ENCODE measurements at places on chromosomes 1 and 21.

- no peak for DNase-seq
Measured at GRCh38 chr1:53697721-53698383, 41.1 kb downstream of the GLIS1 start.

DNA sequence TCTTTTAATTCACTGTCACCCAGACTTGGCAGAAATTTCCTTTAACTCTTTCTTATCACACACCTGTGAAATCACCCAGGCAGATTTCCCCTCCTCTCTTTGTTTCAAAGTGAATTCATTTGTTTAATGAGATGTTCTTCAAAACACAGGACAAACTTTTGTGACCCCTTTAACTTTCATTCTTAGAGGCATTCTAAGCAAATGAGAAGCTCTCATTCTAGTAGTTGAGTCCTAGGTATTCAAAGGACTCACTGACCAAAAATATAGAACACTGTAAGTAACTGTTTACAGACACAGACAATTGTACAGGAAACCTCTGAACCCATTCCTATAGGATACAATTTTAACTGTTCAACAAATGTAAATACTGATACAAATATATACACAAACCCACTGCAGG, 16.9 kb downstream of the LRRC8C start:
- no peak for DNase-seq

DNA sequence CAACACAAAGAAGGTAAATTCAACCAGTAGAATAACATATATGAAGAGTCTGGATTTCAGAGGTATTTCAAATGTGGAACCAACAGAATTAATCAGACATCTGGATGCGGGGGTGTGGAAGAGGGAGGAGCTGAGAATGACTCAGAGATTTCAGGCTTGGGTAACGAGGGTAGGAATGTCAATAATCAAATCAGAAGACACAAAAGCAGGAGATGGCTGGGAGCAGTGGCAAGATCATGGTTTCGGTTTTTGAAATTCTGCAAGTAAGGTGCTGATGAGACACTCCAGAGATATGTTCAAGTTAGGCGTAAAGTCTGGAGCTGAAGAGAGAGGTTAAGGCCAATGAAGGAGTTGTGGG, 64.0 kb downstream of the PLPPR5 start:
- no peak for DNase-seq

DNA sequence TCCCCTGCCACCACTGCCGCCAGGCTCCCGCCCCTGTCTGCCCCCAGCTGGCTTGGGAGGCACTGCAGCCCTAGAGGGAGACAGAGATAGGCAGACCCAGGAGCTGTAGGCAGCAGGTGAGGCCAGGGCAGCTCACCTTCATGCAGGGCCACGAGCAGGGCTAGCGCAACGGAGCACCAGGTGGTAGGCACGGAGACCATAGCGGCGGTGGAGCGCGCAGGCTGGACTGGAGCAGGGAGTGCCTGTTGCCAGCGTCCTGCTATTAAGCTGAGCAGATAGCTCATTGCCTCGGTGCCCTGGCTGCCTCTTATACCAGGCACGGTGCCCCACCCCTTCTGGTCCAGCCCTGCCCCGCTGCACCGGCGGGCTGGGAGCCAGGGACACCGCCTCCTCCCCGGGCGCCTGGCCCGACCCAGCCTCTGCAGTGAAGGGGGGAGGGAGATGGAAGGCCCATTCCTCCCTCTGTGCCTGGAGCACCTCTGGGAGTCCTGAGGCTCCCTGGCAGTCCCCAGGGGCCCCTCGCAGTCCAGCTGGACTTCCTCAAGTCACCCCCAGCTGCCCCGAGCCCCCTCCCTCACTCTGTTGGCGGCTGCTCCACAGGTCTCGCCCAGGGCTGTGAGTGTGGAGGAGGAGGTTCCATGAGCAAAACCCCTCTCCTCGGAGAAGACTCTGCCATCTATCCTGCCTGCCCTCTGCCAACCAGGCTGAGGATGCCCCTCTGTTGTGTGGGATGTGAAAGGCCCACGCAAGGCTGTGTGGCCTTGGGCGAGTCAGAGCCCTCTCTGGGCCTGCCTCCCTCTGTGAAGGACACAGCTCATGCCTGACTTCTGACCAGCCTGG, at the start of gene EDN2:
Gene EDN2 (minus strand): TSS at position 282 of the 840 bp plus-strand sequence. CDS start 82 bp downstream, at position 200.
- no peak for DNase-seq

GRCh38 chr1:207666342-207666741, 21.4 kb downstream of the CR1L start:
- DNase-seq, result no peak

- no peak for DNase-seq
Measured at GRCh38 chr1:212147581-212148033, 112.1 kb downstream of the DTL start.

- no peak for DNase-seq
Measured at GRCh38 chr1:15758953-15759661, 512 bp downstream of the FBLIM1 start.

DNA sequence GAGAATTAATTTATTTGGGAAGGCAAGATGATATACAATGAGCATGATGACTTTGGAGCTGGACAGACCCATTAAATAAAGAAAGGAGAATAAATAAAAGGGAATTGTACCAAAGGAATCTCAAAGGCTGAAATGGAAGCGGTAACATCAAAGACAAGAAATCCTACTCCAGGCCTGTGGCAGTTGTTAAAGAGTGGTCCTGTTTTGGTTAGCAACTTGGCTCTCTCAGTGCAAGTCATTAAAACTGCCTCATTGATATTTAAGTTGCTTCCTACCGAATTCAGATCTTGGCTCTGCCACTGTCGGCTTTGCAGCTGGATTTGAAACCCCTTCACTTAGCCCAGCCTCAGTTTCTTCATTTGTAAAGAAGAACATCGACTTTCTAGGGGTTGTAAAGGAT, 10.1 kb downstream of the TGFB2 start:
- no peak for DNase-seq

GRCh38 chr1:54475946-54476516, 69.8 kb upstream of the SSBP3 start:
- no peak for DNase-seq

- DNase-seq, result no peak
Measured at GRCh38 chr1:60171801-60172200, 98.2 kb upstream of the C1orf87 start.

- DNase-seq, result no peak
Measured at GRCh38 chr1:193626695-193627094, 440.3 kb upstream of the B3GALT2 start.

- DNase-seq, result no peak
Measured at GRCh38 chr1:236275586-236275985, 6.2 kb downstream of the ERO1B start.

GRCh38 chr1:101996825-101997465, at the start of gene OLFM3:
Gene OLFM3 (minus strand): TSS chr1:101996926.
- peak; percentile 1 for DNase-seq

GRCh38 chr1:191049781-191050180, 572.1 kb upstream of the BRINP3 start:
- DNase-seq, result no peak

GRCh38 chr1:88462488-88463261, 221.4 kb upstream of the PKN2 start:
- no peak for DNase-seq

GRCh38 chr21:44899768-44900558, 20.7 kb downstream of the ITGB2 start:
- DNase-seq, result no peak

- DNase-seq, result no peak
Measured at GRCh38 chr1:14977338-14977931, 176.1 kb upstream of the TMEM51 start.

- DNase-seq, result no peak
Measured at GRCh38 chr1:62337706-62338631, 18.7 kb upstream of the KANK4 start.

- no peak for DNase-seq
Measured at GRCh38 chr1:25804244-25804963, 4.4 kb downstream of the SELENON start.

- no peak for DNase-seq
Measured at GRCh38 chr1:4713669-4714068, 59.3 kb downstream of the AJAP1 start.

DNA sequence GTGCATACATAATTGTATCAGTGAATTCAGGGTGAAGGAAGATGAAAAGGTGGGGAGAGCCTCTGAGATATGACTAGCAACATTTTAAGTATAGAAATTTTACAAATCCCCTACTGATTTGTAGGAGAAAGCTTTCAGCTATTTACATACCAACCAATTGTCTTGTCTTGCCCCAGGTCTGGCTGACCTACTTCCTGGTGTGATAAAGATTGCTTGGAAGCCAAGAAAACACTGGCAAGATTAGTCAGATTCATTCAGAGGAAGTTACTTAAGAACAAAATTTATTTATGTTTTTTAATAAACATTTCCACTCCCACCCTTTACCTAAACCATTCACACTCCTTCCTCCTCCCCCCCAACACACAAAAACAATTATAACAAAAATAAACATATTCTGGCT, 17.5 kb downstream of the PTGS2 start:
- DNase-seq, result no peak

GRCh38 chr1:213821175-213821942, 166.4 kb upstream of the PROX1 start:
- no peak for DNase-seq

- no peak for DNase-seq
Measured at GRCh38 chr21:42307106-42307505, 8.1 kb downstream of the TFF3 start.

DNA sequence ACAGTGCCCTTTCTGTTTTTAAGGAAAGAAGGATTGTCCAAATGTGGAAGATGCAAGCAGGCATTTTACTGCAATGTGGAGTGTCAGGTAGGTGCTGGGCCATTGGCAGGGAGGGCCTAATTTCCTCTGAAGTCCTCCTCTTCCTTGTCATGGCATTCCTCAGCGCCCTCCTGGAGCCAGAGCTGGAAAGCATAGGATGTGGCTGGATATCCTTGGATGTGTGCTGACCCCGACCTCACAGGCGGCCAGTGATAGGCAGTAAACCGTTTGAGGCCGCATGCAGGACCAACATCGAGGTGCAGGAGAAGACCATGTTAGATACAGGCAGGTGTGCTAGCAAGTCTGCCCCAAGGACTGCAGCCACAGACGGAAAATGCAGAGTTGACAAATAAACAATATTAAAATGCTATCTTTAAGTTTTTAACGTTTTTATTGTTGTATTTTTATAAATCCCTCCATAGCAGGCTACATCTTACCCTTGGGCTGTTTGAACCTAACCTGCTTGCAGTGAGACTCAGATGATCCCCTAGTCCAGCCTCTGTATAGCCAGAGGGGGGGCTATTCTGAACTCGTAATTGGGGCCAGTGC, 24.3 kb downstream of the SMYD2 start:
- no peak for DNase-seq

GRCh38 chr21:15433091-15433490, 296.7 kb upstream of the USP25 start:
- no peak for DNase-seq

DNA sequence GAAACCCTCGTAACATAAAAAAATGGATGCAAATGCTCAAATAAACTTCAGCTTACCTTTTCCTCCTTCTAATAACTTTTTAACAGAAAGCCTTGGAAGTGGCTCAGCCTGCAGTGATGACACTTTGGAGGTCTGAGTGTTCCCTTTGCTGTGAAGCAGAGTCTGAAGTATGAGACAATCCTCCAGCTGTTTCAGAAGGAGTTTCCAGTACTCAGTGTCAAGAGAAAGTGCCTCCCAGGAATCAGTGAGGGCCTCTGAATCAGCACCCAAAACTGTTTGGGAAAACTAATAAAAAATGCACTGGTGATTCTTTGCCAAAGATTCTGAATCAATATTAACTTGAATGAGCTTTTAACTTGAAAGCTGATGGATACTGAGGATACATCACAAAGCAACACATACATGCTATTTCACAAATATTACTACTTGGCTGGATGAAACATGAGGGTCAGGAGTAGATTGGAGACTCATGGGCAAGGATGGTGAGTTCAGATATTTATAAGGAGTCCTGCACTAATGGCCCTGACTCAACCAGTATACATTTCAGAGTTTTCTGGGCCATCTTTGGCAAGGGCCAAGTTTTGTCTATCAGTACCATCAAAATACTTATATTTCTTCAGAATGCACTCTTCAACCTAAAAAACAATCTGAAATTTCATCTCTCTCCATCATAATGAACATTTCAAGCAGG, 77.0 kb downstream of the IARS2 start:
- DNase-seq, result no peak

DNA sequence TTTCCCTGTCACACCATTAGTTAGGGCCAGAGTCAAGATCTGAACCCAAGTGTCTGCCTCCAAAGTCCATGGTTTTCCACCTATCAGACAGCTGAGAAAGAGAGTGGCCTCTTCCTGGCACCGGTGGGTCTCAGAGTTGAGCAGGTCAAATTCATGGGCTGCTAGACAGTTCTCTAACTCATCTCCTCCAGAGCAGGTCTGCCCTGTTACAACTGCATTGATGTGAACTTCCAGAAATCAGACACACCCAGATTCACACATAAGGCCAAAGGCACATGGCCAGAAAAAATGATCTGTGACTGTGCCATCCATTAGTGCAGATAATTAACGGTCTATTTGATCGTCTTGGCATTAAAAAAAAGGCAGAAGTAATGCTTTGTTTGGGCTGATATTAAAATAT, 17.5 kb downstream of the SMIM12 start:
- no peak for DNase-seq

DNA sequence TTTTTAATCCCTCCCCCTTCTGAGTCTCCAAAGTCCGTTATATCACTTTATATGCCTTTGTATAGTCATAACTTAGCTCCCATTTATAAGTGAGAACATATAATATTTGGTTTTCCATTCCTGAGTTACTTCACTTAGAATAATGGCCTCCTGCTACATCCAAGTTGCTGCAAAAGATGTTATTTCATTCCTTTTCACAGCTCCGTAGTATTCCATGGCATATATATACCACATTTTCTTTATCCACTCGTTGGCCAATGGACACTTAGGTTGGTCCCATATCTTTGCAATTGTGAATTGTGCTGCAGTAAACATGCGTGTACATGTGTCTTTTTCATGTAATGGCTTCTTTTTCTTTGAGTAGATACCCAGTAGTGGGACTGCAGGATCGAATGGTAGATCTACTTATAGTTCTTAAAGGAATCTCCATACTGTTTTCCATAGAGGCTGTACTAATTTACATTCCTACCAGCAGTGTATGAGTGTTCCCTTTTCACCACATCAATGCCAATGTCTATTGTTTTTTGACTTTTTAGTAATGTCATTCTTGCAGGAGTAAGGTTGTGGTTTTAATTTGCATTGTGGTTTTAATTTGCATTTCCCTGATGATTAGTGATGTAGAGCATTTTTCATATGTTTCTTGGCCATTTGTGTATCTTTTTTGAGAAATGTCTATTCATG, 12.3 kb downstream of the MAN1C1 start:
- no peak for DNase-seq

GRCh38 chr1:224782281-224783000, 147.0 kb upstream of the DNAH14 start:
- no peak for DNase-seq

DNA sequence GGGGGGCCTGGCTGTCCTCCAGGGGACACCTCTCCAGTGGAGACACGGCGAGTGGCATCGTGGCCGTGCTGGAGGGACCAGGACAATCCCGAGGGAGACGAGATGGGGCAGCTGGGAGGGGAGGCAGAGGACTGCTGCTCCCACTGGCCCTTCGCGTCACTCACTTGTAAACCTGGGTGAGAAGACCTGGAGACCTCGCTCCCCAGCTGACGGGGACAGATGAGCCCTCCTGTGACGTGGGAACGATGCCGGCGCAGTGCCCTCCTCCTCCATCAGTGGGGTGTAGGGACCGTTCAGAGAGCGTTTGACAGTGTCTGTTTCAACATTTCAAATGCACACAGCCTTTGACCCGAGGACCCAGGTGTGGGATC, 4.6 kb downstream of the SPATC1L start:
- no peak for DNase-seq
